ENCODE measurements at places on chromosomes 4 and X.

- no peak for DNase-seq
These were observed 2266.1 kb downstream of the PCDH7 start for GRCh38 chr4:32986236-32986635.

DNA sequence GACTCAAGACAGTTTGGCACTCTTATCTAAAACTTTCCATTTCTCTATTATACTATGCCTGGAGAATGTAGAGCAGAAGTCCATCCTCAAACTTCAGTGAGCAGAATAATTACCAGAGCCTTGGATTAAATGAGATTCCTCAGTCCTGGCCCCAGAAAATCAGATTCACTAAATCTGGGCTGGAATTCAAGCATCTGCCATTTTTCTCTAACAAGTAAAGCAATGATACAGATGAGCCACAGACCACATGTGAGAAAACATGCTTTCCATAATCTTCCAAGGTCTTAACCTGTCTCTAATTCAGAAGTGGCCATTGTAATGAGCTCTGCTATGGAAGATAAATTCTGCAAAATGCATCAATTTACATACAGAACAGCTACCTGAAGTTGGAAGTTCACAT lies 25.4 kb downstream of the SOWAHB start:
- DNase-seq: no peak

DNA sequence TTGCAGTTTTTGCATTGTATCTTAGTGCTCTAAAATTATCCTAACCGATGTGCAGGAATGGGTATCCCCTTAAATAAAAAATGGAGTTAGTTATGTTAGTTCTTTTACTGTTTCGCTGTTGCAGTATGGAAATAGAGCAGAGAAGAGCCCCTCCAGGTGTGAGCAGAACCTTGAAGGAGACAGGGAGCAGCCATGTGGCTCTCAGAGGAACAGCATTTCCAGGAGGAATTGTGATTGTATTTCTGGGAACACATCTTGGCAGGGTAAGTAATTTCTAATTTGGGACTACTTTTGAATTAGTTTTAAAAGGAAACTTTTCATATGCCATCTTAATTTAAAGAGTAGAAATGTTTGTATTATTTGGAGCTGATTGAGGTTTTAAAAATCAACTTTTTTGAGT lies 5.3 kb upstream of the CCDC158 start:
- DNase-seq: no peak

GRCh38 chr4:25816591-25817058 lies 46.2 kb downstream of the SEL1L3 start:
- DNase-seq: no peak

GRCh38 chrX:119427024-119427794 lies 28.1 kb downstream of the SLC25A43 start:
- DNase-seq: peak; percentile 4

DNA sequence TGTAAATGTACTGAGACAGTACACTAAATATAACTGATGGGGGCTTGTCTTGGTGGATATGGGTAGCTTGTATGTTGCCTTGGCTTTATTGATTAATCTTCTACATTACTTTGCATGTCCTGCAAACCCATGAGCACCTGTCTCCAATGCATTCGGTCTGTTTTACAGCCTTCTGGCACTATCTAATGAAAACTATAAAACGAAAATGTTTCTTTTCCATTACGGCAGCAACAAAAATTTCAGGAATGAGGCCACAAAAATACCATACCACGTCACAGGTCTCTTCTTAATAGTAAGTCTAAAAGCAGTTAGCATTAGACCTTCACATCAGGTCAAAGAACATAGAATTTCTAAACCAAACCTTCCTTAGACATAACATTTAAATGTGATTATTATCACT lies 49.8 kb downstream of the EDNRA start:
- no peak for DNase-seq

GRCh38 chrX:20523626-20524312 lies 257.1 kb upstream of the RPS6KA3 start:
- peak; percentile 19 for DNase-seq

DNA sequence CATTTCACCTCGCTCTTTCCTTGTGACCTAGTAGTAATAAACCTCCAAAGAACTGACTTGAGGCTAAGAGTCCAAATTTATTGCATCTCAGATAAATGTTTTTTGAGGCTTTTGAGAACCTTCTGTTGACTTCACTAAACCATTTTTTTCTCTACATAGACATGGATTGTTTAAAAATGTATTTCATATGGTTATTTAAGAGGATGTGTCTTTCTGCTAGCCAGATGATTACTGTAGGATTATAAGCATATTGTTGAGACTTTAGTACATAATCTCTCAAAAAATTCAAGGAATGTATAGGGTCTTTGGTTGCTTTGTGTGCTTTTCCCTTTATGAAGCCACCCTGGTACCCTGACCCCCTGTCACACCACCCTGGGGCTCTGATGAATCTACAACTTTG lies 44.8 kb downstream of the ATXN3L start:
- DNase-seq: no peak

GRCh38 chr4:153929675-153930074 lies 140.8 kb upstream of the SFRP2 start:
- no peak for DNase-seq

- no peak for DNase-seq
These were observed 338.6 kb upstream of the PUDP start for GRCh38 chrX:7486505-7486904.

DNA sequence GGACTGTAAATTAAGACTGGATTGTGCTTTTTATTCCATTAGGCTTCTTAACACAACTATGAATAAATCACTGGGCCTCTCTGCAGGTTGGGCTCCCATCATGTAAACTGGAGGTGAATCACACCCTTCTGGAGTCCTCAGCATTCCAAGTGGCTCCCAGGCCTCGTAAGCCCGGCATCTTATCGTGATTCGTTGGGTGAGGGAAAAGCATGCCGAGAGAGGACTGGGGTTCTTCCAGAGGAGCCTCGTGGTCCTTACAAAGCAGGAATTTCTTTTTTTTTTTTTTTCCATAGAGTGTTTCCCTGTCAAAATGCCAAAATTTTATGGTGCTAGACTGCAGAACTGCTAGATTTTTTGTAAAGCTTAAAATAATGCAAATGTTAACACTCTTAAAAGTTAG lies 20.0 kb downstream of the CLDN22 start:
- DNase-seq: no peak

GRCh38 chr4:147985376-147985775 lies 253.5 kb downstream of the ARHGAP10 start:
- DNase-seq: no peak

- no peak for DNase-seq
These were observed 164.6 kb downstream of the BANK1 start for GRCh38 chr4:101954975-101955678.

GRCh38 chr4:14167876-14168510 lies 540.5 kb upstream of the BOD1L1 start:
- no peak for DNase-seq

- DNase-seq: no peak
These were observed 7.6 kb upstream of the UNC5C start for GRCh38 chr4:95556207-95556859.

DNA sequence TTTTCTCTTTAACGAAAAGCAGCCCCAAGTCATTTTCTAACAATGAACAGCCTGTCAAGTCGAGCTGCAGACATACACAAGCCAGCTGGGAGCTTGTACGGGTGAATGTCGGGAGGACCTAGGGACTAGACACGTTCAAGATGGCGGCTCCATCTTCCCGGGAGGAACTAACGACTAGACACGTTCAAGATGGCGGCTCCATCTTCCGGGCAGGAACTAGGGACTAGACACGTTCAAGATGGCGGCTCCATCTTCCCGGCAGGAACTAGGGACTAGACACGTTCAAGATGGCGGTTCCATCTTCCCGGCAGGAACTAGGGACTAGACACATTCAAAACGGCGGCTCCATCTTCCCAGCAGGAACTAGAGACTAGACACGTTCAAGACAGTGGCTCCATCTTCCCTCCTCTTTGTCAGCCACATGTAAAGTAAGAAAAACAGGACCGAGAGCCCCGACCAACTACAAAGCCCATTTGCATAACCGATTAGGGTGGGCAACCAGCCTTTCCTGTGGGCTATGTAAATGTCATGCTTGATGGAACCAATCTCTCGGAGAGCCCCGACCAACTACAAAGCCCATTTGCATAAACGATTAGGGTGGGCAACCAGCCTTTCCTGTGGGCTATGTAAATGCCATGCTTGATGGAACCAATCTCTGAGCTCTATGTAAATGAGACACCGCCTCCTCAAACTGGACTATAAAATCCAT lies 175.5 kb downstream of the DHRSX start:
- peak; percentile 29 for DNase-seq

DNA sequence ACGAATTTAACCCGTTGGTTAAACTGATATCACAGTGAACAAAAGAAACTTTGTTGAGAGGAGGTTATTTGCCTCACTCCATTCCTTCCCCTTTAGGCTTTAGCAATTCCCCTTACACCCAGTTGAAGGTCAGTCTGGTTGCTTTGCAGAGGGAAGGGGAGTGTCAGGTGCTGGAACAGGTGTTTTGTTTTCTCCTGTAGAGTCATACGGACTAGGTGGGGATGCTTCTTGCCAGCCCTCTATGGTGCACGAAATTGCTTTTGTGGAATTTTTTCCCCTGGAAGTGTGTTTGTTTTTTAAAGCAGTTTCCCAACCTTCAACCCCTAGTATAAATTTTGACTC lies 33.1 kb downstream of the DLG3 start:
- DNase-seq: no peak

GRCh38 chrX:33908898-33909297 lies 223.2 kb downstream of the FAM47A start:
- DNase-seq: no peak

DNA sequence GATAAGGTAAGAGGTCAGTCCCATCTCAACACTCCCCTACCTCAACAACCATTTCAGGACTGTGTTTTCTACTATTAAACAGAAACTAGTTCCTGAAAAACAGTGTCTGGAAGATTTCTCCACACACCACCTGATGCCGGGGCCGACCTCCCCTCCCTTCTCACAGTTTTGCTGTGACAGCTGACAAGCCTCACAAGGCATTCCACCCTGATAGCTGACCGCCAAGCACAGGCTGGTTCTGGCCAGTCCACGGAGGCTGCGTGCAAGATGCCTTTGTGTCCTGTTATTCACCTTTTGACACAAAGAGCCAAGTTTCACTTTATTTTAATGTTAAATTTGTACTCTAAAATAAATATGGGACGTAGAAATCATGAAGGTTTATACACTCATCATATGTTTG lies 758.6 kb downstream of the PDHA2 start:
- no peak for DNase-seq

GRCh38 chr4:142845293-142846107 lies 601 bp downstream of the INPP4B start:
- DNase-seq: no peak

DNA sequence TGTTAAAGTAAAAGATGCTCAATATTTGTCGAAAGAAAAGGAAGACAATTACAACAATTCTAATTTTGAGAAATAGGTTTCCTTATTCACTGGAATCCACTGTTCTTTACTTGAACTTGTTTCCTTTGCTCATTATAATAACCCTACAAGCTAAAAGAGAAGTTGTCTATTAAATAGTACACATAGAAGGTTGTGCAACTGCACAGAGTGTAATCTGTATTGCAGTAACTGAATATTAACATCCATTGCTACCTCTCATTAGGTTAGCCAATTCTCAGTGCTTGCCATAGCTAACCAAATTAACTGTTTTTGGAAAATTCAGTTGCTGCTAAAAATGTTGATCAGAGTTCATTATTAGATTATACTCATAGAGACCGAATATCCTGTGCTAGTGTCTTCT lies 120.0 kb downstream of the PDLIM5 start:
- DNase-seq: no peak

- DNase-seq: no peak
These were observed 53.1 kb downstream of the GSX2 start for GRCh38 chr4:54152846-54153600.

DNA sequence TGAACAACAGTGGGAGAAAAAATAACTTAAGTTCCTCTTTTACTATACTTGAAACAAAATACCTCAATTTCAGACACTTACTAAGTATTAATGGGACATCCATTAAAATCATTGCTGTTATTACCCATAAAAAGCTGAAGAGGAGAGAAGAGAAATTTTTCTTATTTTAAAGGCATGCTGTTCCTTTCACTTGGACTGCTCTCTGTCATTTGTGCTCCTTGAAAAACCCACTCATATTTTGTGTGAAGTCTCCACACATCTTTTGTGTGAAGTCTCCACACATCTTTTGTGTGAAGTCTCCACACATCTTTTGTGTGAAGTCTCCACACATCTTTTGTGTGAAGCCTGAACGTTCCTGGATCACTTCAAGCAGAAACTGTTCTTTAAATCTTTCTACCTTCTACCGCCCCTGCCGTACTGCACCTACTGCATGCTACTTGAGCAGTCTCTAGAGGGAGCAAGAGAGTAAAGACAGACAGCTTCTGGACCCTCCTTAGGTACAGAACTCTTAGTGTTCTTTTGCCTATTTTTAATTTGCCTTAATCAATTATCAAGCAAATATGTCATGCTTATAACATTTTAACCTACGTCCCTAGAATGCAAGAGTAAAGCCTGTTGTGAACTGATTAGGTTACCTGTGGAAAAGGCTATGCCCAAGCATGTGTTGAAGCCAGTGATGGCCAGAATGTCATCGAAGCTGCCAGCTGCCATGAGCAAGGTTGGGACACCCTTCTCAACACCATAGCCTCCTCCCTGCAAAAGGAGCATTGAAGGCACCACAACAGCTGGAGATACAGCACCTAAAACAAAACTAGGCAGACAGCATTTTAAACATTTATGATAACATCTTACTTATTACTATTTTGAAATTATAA lies 27.1 kb upstream of the SLC9B1 start:
- peak; percentile 67 for DNase-seq
